Cardiac muscle cell (in vitro differentiated cells and primary cell): ENCODE measurements at places on chromosomes 4 and X.
A peak's percentile ranks its signal among the peaks of the same experiment; 100 is the strongest.

GRCh38 chr4:141065872-141066271 is 67.4 kb downstream of the RNF150 start:
- DNase-seq = no peak

DNA sequence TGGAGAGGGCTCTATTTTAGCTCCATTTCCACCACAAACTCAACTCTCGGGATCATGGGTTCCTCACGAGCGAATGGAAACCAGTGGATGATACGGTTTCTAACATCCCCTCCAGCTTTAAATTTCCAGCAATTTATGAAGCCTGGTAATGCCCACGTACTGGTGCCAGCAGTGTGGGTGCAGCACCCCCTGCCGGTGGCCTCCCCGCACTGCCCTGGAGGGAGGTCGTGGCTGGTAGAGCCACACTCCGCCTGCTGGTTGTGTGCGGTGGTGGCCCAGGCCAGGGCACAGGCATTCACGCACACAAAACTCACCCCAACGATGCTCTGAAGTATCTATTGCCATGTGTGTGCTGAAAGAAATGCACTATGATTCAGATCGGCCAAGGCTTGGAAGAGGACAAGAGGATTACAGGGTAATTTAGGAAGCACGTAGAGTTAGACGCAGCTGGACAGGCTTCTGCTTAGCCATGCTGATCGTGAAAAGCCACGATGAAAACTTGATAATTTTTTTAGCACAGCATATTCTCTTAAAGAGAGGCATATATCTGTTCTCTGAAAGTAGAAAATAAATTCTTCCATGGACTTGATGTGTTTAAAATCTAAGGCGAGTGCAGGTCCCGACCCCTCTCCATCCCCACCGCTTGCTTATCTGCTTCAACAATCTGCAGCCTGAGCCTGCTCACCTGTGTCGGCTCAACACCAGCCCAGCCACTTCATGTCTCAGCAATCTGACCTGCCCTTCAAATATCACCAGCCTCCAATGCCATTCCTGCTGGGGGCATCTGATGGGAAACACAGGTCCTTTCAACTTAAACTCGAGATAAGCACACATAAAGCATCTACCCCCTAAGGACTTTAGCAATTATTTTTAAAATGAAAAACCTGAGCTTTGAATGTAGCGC is 59.1 kb downstream of the SCD5 start:
- peak; percentile 81 for DNase-seq

DNA sequence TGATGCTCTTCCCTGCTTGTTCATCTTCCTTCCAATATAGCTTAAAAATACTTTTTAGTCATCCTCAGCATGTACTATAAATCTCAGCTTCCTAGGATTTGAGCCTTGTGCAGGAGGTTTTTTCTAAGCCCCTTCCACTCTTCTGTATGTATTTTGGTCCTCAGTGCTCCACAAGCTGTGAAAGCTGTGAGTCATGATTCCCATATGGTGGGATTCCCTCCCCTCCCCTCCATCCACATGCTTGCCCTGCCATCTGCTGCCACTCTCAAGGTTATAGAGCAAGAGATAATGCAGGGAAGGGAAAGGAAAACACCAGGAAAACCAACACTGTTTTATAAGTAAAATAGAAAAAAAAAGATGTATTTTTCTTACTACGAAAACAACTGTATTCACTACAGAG is 58.5 kb upstream of the AP1S2 start:
- DNase-seq = no peak

DNA sequence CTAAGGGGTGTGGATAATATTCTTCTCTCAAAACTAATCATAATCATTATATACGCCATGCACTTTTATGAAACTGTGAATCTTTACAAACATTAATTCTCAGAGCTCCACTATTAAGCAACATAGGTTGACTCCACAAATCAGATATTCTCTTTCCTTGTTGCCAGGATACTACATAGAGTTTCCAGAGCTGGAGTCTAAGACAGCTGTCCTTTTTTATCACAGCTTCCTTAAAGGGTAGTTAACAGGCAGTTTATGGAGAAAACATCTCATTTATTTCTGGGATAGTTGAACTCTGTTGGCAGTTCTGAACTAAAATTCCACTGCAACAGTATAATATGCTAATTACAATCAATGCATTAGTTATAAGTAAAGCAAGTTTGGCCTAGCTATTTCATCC is 152.1 kb upstream of the PPP1R2C start:
- no peak for DNase-seq

DNA sequence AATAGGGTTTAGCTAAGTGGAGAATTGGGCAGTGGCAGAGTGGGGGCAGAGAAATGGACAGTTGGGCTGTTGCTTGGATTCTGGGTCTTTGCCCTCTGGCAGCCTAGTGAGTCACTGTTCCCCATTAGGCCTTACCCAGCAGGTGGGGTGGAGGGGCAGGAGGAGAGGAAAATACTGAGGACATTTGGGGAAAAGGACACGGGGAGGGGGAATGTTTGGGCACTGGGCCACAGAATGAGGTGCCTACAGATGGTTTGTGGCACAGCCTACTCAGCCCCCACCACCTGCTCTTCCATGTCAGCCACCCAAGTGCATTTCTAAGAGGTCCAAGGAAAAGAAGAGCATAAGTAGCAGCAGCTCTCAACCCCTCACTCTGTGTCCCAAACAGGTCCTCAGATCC is 13.0 kb downstream of the SLC16A2 start:
- DNase-seq = no peak

DNA sequence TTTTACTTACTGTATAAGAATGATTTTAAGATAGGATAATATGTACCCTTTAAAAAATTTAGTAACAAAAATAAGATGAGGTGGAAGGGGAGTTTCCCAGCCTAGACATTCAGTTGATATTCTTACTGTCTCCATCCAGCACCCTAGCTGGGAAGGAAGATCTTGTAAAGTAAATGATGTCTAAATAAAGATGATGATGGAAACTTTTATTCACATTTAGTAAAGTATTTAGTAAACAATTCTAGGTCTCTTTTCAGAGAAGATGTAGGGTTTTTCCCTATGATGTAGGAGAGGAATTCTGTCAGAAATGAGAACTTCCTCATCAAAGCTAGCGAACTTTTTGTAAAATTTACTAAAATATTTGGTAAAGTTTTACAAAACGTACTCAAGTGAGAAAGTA is 136.8 kb downstream of the RAPGEF2 start:
- DNase-seq = no peak

DNA sequence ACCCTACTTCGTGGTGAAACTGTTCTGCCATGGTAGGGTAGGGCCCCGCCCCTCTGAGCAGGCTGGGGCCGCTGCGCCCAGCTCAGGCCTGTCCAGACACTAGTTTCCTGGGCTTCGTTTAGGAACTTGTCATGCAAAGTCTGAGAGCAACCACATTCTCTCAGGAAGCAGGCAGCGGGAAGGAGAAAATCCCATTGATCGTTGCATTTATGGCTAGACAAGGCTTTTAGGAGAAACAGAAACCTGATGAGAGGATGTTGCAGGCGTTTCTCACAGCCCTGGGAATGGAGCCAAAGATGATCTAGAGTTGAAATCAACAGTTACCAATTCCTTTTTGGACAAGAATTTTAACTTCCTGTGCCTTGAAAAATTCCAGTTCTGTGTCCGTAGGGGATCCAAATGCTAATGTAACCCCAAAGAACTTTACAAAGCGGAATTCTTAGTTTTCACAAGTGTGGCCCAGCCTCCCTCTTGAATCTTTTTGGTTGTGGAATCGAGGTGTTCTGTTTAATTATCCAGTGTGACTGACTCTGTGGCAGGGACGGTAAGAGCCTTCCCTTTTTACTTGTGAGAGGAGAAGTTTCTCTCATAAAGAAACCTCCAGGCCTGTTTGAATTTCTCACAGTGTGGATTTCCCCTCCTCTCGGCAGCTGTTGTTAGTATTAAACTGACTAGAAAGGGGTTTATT is 4.5 kb upstream of the CXCL9 start:
- no peak for DNase-seq

- DNase-seq = no peak
These were observed 394.8 kb downstream of the CFAP47 start for GRCh38 chrX:36314303-36314702.

GRCh38 chr4:125728568-125728967 is 413.8 kb downstream of the FAT4 start:
- DNase-seq = peak; percentile 92

DNA sequence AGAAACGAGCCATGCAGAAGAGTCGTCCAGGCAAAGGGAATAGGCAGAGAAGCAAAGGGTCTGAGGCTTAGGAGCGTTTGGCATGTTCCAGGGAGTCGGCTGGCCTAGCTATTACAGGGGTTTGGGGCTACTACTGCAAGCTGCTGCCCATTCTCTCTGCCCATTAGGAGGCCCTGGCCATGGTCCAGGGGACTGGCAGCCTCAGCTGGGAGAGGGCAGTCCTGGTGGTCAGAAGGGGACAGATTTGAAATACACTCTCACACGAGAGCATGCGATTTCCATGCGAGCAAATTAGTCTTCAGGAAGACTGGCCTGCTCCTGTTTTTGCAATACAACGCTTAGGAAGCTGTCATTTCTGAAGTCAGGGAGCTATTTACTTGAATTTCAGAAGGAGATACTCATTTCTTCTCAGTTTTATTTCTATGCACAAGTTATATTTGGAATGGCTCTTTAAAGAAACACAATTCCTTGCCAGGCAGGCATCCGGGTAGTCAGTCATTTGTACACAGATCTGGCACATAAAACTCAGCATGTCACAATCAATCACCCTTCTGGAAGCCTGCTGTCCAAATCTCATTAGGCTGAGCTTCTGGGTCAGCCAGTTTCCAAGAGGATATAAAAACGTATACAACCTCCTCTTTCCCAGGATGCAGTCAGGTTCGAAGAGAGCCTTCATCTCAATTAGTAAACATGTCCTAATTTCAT is 27.0 kb downstream of the PROM1 start:
- DNase-seq = no peak

DNA sequence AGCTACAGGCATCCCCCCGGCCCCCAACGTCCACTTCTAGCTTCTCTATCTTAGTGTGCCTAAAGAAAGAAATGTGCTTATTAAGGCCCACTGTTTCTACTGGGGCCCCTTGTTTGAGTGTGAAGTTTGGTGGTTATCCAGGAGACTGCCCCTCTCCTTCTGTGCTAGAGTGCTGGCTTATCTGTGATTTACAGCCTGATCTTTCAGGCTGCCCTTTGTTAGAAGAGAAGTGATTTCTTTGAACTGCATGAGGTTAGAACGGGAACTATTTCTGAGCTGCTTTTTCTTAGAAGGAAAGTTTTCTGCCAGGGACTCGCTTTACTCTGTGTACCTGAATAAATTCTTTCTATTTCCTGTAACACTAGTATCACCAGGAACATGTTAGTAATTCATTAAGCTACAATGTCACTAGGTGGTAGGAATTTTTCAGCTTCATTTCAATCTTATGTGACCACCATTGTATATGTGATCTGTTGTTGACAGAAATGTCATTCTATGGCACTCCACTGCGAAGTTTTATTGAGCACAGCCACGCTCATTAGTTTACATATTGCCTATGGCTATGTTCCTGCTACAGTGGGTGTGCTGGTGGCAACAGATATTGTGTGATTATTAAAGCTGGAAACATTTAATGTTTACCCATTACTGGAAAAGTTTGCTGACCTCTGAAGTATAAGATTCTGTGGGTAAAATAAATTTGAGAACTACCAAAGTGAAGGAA is 193.8 kb upstream of the CXorf51B start:
- peak; percentile 30 for DNase-seq
